ENCODE measurements at places on chromosomes 16 and 17. TPM values are rescaled to one million over a fixed set of nuclear protein-coding genes. Genes with fewer than 3 reads are reported as not detected.

Gene OR4D1
- not detected for total RNA-seq

Gene CASKIN1
- total RNA-seq, result 0.05 TPM

Gene SHCBP1
- 0.99 TPM for total RNA-seq

Gene PDILT
- total RNA-seq, result not detected

Gene ACE
- 7.5 TPM for total RNA-seq

Gene PRAC1
- not detected for total RNA-seq

Gene SPG7
- 132 TPM for total RNA-seq

Gene CCDC200
- not detected for total RNA-seq

Gene RAB34
- 82.9 TPM for total RNA-seq

Gene TMEM114
- not detected for total RNA-seq

Gene SRL
- 10.1 TPM for total RNA-seq

Gene HOXB6
- total RNA-seq, result 111 TPM

Gene NUTF2
- total RNA-seq, result 85.2 TPM

GRCh38 chr16:49622421-49623402 is 233.2 kb downstream of the ZNF423 start:
- peak; percentile 40 for DNase-seq

- no peak for DNase-seq
Observed at GRCh38 chr16:65195998-65196397, 74.1 kb upstream of the CDH11 start.

- no peak for DNase-seq
Observed at GRCh38 chr17:57447990-57448758, 191.9 kb downstream of the MSI2 start.

DNA sequence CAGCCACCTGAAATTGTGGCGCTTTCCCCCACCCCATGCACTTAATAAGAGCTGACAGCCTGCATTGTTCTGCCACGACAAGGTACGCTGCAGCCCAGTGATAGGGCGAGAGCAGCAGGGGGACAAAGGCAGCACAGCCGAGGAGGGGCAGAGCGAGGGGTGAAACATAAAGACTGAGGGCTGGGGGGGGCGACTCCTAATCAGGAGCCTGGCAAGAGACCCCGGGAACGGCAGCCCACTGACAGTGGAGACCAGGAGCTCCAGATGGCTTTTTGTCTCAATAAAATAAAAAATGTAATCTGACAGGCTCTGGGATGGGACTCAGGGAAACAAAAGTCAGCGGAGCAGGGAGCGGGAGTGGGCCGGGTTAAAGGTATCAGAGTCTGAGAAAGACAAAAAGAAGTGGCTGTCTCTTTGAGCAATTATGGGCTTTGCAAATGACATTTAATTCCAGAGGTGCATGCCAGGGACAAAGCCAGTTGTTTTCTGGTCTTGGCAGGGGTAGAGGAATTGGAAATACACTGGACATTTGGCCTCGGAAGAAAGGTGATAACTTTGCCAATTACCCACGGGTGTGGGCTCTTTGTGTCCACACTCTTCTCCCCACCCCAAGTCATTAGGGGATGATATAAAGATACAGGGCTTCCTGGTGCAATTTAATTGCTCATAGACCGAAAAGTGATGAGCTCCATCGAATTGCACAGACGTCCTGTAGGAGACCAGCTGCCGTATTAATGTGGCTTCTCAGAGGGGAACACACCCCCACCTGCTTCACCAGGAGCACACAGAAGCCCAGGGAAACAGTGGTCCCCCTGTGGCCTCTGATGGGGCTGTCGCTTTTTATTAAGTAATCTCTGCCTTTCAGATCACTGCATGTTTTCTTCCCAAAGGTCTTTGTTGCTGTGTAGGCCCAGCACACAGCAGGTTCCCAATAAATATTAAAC is 17.6 kb upstream of the CCDC182 start:
- no peak for DNase-seq

DNA sequence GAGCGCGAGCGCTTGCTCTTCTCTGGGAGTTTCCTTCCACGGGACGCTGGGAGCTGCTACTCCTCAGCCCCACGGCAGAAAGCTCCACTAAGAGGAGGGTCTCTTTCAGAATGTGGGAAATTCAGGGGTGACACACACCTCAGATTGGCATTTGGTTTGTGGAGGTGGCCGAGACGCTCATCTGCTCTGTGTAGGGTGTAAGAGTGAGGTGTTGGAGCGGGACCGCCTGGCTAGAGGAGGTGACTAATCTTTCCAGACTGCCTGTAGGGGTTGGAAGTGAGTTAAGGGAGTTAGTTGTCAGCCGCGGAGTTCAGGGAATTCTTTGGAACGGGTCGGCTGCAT is 735 bp downstream of the PSMD11 start:
- DNase-seq, result no peak

DNA sequence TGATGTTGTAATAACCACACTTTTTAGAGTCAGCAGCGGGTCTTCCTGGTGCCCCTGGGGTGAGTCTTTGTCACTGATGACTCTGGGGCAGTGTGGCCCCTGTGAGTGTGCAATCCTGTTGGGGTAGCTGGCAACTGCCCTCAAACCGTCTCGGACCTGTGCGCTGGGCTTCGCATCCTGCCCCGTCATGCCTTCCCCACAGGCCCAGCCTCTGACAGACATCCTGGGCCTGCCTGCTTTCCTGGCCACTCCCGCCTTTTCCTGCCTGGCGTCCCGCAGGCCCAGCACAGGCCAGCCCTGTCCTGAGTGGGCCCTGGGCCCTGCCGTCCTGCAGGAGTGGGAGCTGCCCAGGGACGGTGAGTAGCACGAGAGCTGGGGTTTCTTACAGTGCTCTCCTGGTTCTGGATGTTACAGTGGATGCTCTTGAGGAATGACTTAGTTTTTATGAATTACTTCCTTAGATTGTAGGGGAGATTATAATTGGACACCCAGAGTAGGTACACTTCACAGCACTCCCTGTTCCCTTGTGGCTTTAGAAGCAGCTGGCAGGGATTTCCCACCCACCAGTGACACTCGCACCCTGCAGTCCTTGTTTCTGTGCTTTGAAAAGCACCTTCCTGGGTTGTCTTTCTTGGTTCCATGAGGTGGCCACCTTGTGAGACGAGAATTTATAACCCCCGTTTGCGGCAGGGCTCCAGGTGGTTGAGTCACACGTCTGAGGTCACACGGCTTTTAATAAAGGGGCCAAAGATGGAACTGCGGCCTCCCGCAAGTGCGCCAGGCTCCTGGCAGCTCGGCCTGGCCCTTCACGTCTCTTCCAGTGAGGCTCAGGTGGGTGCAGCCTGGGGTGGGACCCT is 50.0 kb upstream of the CAPN15 start:
- no peak for DNase-seq

DNA sequence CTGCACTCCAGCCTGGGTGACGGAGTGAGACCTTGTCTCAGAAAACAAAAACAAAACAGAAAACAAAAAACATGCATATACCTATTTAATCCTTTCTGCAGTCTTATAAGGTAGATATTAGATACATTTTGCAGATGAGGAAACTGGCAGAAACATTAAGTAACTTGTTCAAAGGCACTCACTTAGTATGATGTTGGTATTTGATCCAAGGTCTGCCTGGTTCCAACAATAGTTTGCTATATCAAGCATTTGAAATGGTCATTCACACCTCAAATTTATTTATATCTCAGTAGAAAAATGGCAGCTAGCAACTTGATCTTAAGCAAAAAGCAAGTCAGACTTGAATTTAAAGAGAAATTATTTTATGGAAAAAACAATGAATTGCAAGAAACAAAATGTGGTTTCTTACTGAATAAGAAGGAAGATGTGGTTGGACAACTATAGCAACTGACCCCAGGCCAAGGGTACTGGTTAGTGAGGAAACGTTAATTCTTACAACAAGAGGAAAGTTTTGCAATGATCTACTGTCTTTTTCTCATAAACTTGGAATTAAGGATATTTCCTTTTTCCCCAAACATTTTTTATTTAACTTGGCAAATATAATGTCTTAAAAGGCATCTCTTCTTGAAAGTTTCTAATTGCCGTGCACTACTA is 19.7 kb downstream of the DHRS7B start:
- no peak for DNase-seq

DNA sequence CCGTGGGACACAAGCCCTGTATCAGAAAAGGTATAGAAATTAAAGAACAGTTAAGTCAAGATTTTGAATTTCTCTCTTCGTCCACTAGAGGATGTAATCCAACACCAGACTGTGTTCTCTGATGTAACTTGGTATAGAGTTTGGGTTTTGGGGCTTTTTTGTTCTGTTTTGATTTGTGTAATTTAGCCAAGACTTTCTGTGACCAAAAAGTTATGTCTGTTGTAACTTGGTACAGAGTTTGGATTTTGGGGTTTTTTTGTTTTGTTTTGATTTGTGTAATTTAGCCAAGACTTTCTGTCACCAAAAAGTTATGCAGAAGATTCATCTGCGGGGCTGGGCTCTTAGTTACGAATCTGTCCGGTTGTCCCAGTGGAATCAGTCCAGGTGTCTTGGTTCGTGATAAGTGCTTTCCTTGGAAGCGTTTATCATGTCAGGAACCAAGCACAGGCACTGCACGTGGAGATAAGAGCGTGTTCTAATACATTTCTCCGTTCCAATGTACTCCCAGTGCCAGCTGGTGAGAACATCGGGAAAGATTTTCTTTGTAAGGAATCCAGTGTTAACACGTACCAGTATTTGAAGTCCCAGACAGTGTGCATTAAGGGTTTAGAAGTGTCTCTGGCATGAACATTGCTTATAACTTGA is 44.1 kb upstream of the SEC14L1 start:
- no peak for DNase-seq

DNA sequence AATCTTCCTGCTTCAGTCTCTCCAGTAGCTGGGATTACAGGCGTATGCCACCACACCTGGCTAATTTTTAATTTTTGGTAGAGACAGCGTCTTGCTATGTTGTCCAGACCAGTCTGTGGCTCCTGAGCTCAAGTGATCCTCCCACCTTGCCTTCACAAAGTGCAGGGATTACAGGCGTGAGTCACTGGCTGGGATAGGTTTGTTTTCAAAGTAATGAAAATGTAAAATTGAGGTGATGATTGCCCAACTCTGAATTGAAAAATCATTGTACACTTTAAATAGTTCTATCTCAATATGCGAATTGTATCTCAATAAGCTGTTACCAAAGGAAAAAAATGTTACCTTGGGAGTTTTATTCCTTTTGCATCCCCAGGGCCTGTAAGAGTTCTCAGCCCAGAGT is 1.2 kb upstream of the AMFR start:
- DNase-seq, result no peak

DNA sequence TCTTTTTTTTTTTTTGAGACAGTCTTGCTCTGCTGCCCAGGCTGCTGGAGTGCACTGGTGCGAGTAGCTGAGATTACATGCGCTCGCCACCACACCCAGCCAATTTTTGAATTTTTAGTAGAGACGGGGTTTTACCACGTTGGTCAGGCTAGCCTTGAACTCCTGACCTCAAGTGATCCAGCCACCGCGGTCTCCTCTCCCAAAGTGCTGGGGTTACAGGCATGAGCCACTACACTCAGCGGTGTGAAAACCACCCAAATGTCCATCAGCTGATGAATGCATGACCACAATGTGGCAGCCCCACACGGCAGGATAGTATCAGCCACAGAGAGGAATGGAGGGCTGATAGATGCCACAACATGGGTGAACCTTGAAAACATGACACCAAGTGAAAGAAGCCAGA is 2.1 kb downstream of the P2RX5 start:
- DNase-seq, result no peak

- peak; percentile 80 for DNase-seq
Observed at GRCh38 chr17:18257268-18257981, 1.1 kb downstream of the FLII start.

GRCh38 chr17:21376081-21376758 is at the start of gene KCNJ12:
KCNJ12 (plus strand) TSS chr17:21376357; CDS start chr17:21415343, 38,986 bp downstream.
- no peak for DNase-seq

DNA sequence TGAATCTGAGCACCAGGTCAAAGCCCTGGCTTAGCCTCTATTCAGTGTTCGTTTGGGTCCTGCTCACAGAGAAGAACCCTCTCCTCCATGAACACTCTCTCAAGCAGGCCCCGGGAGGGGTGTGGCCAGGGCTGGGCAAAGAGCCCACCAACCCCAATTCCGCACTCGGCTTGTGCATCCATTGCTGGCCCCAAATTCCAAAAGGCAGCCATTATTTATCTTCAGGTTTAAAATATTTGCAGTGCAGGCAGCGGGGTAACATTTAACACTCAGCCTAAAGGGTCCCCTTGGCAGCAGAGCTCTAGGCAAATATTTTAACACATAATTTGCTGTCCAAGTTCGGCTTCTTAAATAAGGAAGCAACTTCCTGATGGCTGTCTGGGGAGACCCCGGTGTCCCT is 115.7 kb downstream of the ZNF423 start:
- no peak for DNase-seq

- no peak for DNase-seq
Observed at GRCh38 chr17:79558091-79558900, 52.6 kb downstream of the RBFOX3 start.

DNA sequence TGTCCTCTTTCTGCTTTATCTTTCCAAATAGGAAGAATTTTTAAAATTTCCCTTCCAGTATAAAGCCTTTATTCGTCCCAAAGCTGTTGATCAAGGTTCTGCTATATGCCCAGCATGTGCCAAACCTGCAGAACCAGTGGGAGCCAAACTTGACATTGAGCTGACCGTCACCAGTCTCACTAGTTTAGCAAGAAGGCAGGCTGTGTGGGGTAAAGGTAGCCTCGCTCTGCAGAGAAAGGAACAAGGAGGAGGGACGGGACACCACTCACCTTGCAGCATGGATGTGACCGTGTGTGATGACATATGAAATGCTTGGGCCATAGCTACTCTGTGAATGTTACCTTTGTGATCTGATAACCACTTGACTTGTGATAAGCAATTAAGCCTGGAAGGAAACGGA is 392.2 kb downstream of the CPPED1 start:
- DNase-seq, result peak; percentile 59

- DNase-seq, result no peak
Observed at GRCh38 chr16:892536-893255, 78.1 kb downstream of the LMF1 start.

GRCh38 chr16:85416228-85417109 is 196.7 kb upstream of the GSE1 start:
- peak; percentile 83 for DNase-seq

GRCh38 chr16:72664056-72664508 is 383.8 kb downstream of the ZFHX3 start:
- DNase-seq, result no peak

GRCh38 chr17:58318627-58319172 is 9.9 kb downstream of the TSPOAP1 start:
- no peak for DNase-seq
